ENCODE measurements at places on chromosomes 16 and 17. TPM values are rescaled to one million over a fixed set of nuclear protein-coding genes. Genes with fewer than 3 reads are reported as not detected.

HOXB9 gene
- 7.8 TPM for total RNA-seq

PFN1 gene
- total RNA-seq, result 3,046 TPM

SPNS2 gene
- 9.5 TPM for total RNA-seq

ARHGDIG gene
- total RNA-seq, result 3.2 TPM

SGCA gene
- 1.2 TPM for total RNA-seq

BAIAP3 gene
- total RNA-seq, result 1.8 TPM

TBC1D3I gene
- total RNA-seq, result 0.46 TPM

IFT20 gene
- 59.6 TPM for total RNA-seq

FKBP10 gene
- 98.5 TPM for total RNA-seq

CBLN1 gene
- total RNA-seq, result not detected

TK2 gene
- 16.6 TPM for total RNA-seq

TP53TG3C gene
- not detected for total RNA-seq

CDR2 gene
- total RNA-seq, result 41.9 TPM

Measured in A549 treated with ZK216348 at 1 μM for 4 hours (cell line).